ENCODE measurements at places on chromosomes 1 and 21.

- no peak for DNase-seq
These were observed 16.7 kb downstream of the COL6A1 start for GRCh38 chr21:45998276-45998701.

- no peak for DNase-seq
These were observed 21.0 kb downstream of the CNIH4 start for GRCh38 chr1:224377676-224378006.

DNA sequence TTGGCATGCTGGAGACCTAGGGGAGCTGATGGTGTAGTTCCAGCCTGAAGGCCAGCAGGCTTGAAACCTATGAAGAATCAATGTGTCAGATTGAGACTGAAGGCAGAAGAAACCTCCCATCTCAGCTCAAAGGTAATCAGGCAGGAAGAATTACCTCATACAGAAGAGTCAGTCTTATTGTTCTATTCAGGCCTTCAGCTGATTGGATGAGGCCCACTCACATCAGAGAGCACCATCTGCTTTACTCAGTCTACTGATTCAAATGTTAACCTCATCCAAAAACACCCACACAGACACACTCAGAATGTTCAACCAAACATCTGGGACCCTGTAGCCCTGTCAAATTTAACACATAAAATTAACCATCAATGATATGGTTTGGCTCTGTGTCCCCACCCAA is 13.7 kb upstream of the CCN1 start:
- no peak for DNase-seq

DNA sequence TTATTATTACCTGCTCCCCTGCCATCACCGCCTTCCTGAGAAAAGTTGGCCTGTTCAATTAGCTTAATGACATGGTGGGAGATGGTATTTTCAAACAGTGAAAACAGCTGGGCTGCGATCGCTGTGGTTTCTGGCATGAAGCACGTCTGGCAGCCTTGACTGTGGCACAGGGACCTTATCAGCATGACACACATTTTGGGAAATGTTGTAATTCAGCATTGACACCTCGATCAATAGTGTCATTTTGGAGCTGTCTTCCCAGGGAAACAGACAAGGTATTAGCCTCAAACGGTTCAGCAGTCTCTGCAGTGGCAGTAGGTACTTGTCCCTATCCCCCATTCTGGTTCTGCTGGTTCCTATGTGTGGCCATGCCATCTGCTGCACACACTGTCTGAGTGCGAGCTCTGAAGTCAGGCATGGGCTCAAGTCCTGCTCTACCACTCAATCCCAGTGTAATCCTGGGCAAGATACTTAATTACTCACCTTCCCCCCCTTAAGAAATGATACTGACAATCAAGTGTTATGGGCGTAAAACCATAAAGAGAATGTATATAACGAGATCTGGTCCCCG is 154.5 kb upstream of the KCND3 start:
- DNase-seq = no peak

DNA sequence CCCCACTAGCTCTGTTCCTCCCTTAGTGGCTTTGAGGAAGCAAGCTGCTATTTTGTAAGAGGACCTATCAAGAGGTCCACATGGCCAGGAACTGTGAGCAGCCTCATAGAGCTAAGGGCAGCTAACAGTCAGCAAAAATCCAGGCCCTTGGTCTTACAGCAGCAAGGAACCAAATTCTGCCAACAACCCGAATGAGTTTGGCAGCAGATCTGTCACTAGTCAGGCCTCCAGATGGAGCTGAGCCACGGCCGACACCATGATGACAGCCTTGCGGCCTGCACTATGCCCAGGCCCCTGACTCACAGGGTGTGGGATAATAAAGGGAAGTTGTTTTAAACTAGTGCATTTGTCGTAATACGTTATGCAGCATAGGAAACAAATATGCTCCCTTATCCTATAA is 28.0 kb upstream of the H3-3A start:
- DNase-seq = no peak

- DNase-seq = no peak
These were observed 29.8 kb upstream of the TADA1 start for GRCh38 chr1:166905900-166906299.

DNA sequence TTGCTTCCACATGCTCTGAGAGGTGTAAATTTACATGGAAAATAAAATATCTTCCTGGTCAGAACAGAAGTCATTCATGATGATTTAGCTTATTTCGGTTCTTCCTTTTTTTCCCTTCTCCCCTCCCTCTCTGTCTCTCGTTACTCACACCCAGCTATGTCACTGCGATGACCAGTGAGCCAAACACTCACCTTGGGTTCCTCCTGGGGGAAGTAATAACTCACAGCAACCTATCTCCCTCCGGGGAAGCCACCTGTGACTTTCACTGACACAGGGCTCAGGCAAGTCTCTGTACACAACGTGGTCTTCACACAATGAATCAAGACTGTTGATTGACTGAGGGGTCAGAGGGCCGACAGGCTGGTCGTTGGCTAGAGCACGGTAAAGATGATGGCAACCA is 135.3 kb upstream of the VANGL1 start:
- DNase-seq = no peak

DNA sequence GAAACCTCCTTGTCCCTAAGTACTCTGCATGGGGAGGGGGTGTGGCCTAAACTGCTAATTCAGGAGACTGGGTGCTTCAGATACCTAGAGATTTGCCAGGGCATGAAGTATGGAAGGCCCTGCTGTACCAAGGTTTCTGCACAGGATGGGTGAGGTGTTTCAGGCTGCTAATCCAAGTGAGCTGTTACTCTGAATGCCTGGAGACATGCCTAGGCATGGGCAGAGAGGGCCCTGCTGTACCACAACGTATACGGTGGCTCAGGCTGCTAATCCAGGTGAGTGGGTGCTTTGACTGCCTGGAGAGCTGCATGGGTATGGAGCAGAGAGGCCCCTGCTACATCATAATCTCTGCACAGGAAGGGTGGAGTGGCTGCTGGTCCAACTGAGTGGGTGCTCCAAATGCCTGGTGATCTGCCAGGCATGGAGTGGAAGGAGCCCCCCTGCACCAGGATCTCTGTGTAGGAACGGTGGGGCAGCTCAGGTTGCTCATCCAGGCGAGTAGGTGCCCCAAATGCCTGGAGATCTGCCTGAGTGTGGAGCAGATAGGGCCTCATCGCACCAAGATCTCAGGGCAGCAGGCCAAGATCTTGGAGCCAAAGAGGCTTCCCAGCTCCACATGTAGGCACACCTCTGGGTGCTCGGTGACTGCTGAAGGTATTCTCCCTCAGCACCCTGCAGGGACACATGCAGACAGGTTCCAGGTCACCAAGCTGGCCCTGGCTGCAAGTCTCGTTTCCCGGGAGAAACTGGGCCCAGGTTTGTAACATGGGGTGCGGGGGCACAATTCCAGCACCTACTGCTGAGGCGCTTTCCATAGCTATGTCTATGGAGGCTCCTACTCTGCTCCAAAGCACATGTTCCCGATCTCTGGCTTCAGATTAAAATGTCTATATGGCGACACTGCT is 252.5 kb upstream of the PLXNA2 start:
- DNase-seq = no peak

DNA sequence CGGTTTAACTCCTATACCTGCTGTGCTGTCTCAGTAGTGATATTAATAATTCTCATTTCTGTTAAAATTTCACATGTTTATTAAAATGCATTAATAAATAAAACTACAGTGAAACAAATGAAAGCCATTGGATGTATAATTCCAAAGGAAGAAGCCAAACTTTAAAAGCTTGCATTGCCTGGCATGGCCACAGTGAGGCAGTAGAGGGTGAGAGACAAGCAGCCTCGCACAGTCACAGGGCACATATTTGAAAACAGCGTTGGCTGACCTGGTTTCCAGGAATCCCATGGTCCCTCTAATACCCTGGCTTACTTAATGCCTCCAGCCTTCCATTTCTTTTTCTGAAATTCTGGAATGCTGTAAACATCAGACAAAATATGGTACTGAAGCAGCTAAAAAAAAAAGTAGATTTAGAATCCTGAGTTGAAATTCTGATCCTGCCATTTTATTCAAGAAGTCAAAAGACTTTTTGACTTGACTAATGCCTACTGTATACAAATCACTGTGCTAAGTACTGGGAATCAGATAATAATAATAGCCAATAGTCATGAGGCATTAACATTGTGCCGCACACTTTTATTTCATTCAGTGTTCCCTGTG is 6.7 kb upstream of the RNASEL start:
- DNase-seq = no peak

DNA sequence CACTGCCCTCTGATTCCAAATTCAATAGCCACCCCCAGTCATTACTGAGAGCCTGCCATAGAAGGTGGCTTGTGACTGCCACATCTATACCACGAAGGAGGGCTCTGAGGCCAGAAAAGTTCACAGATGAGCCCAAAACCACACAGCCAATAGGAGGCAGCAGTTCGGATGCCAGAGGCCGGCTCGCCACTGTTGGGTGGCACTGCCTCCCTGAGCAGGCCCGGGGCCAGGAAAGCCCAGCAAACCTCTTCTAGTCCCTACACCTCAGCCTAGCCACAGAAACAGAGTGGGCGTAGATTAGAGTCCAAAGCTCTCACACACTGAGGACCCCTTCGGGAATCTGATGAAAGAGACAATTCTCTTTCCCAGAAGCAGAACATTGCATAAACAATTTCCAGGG is 5.9 kb upstream of the CAMK2N1 start:
- DNase-seq = no peak

DNA sequence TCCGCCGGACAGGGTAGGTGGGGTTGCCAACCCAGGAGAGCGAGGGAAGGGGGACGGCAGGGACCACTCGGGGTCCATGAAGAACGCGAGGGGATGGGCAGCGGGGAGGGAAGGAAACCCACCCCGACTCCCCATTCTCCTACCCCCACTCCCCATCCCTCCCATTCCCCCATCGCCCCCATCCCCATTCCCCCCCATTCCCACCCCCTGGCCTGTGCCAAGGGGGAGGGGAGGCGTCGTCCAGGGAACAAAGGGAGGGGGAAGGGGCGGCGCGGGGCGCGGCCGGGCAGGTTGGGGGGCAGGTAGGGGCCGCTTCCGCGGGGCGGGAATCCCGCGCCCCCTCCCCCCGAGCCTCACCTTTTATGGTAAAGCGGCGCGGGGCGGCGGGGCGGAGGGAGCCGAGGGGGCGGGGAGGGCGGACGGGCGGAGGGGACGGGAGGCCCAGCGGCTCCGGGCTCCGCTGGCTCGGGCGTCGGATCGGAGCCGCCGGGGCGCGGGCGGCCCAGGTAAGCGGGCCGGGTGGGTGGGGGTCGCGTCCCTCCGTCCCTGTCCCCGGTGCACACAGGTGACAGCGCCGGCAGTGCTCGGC is at the start of gene FBLIM1:
TSS of gene FBLIM1 (plus strand) at position 453 of the 589 bp plus-strand sequence. CDS start 6,189 bp downstream, outside the sequence.
- DNase-seq = no peak

Data from RWPE2 (cell line).